ENCODE measurements at places on chromosomes 11 and 22.
A peak's percentile ranks its signal among the peaks of the same experiment; 100 is the strongest.

DNA sequence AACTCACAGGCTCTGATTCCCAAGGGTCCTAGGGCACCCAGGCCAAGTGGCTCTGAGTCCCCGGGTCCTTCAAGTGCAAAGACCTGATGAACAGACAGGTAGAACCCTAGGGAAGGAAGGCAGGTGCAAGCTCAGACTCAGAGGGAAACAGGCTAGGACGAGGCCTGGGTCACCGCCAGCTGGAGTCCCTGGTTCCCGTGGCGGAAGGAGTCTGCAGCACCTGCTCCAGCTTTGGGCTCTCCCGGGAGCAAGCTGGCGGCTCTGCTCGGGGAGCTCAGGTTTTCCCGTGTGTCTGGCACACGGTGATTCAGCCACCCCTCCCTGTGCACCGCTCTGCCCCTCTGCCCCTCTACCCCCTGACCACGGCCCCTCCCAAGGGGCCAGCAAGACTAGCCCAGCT is 59.8 kb downstream of the WNT7B start:
- DNase-seq: no peak

DNA sequence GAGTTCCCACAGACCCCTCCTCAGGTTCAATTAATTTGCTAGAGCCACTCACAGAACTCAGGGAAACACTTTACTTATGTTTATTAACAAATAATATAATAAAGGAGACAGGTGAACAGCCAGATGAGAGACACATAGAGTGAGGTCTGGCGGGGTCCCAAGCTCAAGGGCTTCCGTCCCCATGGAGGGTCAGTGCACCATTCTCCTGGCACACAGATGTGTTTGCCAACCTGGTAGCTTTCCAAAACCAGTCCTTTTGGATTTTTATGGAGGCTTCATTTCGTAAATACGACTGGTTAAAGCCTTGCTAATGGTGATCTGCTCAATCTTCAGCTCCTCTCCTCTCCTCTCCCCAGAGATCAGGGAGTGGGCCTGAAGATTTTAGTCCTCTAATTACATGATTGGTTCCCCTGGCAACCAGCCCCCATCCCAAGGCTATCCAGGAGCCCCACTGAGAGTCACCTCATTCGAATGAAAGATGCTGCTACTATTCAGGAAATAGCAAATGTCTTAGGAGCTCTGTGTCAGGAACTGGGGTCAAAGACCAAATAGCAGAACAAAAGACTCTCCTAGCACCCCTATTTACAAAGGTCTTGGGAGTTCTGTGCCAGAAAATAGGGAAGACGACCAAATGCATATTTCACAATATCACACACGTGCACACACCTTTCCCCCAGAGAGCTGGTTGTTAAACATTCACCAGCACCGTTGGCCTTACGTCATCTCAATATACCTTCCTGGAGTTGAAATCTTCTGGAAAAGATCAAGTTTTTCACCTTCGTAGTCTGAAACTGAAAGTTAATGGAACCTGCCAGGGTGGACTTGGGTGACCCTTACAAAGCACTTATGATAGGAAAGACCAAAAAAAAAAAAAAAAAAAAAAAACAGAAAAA is 23.8 kb upstream of the CAPRIN1 start:
- no peak for DNase-seq

- no peak for DNase-seq
Measured at GRCh38 chr11:119933584-119933983, 204.3 kb downstream of the TRIM29 start.

DNA sequence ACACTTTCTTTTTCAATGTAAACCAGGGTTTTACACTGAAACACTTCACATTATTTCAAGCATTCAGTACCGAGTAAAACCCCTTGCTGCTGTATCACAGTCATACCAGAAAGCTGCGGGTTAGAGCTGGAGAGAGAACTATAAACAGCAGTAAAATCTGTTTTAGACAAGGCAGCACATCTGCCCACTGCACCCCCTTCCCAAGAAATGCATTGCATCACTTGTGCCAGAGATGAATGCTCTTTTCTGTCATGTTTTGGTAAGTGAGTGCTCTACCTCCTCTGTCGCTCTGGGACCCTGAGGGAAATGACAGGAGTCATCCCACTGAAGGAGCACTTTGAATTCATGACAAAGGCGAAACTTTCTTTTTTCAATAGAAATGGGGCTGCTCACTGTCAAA is 107.2 kb downstream of the MAML2 start:
- DNase-seq: no peak

- DNase-seq: no peak
Measured at GRCh38 chr11:1778141-1778911, 14.6 kb upstream of the CTSD start.

DNA sequence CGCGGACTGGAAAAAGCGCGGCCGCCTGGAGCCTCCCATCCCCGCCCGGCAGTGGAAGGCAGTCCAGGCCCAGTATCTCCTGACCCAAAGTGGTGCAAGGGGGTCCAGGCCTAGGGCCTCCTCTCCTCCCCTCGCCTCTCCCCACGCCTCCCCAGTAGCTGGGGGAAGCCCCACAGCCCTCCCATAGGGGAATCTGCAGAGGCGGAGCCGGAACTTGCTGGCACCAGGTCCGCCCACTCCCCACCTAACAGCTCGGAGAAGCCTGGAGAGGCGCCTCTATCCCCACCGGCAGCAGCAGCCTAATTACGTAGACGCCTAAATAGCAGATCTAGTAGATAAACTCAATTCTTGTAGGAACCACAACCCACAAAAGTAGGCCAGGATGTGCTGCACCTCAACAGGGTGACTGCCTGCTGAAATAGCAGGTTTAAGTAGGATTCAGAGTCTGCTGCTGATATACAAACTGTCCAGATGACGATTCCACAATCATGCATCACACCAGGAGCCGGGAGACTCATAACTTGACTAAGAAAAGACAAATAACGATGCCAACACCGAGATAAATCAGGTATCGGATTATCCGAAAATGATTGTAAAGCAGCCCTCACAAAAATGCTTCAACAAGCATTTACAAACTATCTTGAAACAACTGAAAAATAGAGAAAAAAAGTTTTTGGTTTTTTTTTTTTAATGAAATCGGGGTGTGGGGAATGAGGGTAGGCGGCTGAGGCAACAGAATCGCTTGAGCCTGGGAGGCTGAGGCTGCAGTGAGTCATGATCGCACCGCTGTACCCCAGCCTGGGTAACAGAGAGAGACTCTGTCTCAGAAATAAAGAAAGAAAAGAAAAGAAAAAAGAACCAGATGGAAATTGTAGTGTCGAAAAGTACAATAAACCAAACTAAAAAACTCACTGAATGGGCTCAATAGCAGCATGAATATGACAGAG is 11.4 kb upstream of the BRD1 start:
- DNase-seq: peak; percentile 93

GRCh38 chr11:46588915-46589314 is 4.9 kb downstream of the AMBRA1 start:
- no peak for DNase-seq

DNA sequence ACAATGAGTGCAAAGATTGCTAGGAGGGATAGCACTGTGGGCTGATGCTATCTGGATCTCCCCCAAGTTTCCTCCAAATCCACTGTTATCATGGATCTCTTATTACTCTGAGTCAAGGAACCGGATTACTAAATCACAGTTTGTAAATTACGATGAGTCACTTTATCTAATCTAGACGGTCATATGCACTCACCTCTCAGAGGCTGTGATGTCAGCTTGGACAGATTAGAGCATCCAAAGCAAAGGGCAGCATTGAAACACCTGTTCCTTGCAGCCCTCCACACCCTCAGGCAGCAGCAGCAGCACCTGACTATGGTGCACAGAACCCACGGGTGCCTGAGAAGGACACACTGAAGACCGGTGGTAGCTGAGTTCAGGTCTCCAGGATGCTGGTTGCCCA is 14.0 kb upstream of the POU2AF1 start:
- DNase-seq: no peak

DNA sequence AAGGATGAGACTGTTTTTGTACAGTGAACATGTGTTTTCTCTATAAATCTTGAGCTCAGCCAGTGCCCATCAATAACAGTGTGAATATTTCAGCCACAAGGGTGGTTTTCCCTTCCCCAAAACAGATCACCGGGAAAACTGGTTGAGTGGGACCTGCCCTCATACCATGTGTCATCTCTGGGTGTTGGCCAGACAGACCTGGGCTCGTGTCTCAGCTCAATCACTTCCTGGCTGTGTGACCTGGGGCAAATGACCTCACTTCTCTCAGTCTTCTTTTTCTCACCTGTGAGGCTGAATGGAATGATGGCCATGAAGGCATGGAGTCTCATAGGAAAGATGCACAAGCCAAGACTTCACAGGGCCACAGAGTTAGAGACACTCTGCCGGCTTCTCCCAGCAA is 74.7 kb downstream of the COMMD9 start:
- DNase-seq: no peak

DNA sequence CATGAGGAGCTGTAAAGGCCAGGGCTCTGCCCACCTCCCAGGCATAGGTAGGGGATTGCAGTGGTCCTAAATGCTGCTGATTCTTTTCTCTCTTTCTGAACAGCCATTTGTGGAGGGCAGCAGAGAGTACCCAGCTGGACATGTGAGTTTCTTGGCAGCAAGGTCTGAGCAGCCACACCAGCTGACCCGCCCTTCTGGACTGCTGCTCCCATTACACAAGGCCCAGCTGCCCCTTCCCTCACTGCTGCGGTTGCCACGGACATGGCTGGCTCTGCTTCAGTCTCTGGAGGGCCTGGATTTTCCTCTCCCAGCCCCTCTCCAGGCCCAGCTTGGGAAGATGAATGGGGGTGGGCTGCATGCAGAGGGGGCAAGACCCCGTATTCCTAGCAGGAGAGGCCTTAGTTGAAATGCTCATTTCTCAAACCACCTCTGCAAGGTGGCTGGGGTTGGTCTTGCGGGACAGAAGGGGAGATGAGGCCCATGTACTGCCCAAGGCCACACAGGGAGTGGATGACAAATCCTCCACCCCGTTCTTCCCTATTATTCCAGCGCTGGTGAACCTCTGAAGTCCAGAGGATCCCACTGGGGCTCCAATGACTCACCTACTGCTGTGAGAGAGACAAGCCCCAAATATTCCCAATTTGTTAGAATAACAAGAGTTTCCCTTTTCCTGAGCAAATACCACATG is 4.6 kb downstream of the LGALS12 start:
- no peak for DNase-seq

- DNase-seq: no peak
Measured at GRCh38 chr11:112962579-112963367, 1.6 kb downstream of the NCAM1 start.

- no peak for DNase-seq
Measured at GRCh38 chr11:11786234-11786633, 55.5 kb upstream of the USP47 start.

GRCh38 chr11:103877221-103877620 is 159.2 kb upstream of the DDI1 start:
- DNase-seq: no peak

DNA sequence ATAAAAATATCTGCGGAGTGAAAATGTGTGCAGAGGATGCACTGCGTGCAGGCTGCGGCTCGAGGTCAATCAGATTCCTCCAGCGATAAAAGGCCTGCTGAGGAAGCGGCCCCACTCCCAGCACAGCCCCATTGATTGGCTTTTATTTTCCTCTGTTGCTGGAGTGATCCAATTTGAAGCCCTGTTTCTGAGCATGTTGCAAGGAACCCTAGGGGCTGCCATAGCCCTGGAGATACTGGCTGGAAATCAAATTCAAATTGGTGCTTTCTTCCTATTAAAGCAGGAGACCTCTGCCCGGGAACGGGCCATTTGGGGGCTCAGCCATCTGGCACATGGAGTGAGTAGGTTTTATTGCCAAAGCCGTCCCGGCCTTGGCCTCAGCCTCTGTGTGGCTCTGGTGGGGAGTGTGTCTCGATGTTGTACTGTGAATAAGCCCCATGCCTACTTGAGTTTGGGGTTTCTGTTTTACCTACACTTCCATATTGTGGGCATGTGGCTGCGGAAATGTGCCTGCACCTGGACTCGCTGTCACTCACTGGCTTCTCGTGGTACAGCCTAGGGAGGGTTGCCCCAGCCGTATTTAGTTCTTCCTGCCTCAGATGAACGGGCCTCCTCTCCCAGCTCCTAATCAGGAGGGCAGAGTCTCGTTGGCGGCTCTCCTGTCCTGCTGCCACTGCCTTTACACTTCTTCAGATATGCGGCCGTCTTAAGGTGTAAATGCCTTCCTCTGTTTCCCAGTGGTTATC is 25.6 kb downstream of the PARVB start:
- peak; percentile 56 for DNase-seq

GRCh38 chr11:65412271-65413076 is 10.1 kb upstream of the NEAT1 start:
- no peak for DNase-seq

- no peak for DNase-seq
Measured at GRCh38 chr11:7536100-7536499, 22.3 kb downstream of the PPFIBP2 start.

DNA sequence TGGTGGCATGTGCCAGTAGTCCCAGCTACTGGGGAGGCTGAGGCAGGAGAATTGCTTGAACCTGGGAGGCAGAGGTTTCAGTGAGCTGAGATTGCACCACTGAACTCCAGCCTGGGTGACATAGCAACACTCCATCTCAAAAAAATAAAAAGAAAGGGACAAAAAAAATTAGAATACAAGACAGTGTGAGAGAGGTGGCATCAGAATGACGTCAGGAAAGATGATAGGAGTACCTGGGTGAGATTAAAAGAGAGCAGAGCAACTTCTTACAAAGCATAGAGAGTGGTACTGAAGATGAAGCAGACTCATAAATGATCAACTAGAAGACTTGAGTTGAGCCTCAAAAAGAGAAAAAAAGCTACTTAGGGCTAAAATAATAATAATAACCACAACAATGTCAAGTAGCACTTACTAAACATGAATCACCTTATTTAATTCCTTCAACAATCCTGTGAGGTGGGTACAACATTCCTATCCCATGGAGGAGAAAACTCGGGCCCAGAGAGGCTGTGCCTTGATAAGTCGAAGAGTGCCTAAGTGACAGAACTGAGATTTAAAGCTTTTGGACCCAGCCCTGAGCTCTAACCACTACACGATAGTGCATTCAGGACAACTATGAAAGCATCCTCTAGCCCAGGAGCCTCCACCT is 5.2 kb upstream of the SLN start:
- DNase-seq: no peak

DNA sequence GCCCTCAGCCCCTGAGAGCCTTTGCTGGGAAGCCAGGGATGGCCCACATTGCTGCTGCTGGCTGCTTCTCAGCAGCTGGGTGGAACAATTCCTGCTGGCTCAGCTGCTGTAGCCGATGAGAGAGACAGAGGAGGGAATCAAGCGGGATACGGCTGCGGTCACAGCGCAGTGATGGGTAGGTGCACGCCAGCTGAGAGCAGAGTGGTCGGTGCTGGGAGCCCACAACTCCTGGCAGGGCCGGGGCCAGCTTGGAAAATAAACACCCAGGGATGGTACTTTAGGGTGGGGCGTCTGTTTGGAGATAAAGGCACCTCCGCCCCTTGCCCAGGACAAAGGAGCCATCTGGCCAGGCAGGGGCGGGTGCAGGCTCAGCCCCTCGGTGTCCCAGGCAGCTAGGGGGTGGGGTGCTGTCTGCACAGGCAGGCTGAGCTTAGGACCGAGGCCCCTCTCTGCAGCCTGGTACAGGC is 480.5 kb downstream of the MIAT start:
- no peak for DNase-seq

- peak; percentile 63 for DNase-seq
Measured at GRCh38 chr22:48084041-48084728, 1321.7 kb downstream of the TBC1D22A start.
